Amniotic stem cell (primary cell): ENCODE measurements at places on chromosomes 3 and 15.

GRCh38 chr15:31278061-31278445 is 48.6 kb upstream of the KLF13 start:
- DNase-seq, result no peak

GRCh38 chr3:126865736-126866135 is 117.2 kb upstream of the PLXNA1 start:
- DNase-seq, result no peak

- DNase-seq, result no peak
Measured at GRCh38 chr3:170806676-170807075, 63.3 kb downstream of the RPL22L1 start.

DNA sequence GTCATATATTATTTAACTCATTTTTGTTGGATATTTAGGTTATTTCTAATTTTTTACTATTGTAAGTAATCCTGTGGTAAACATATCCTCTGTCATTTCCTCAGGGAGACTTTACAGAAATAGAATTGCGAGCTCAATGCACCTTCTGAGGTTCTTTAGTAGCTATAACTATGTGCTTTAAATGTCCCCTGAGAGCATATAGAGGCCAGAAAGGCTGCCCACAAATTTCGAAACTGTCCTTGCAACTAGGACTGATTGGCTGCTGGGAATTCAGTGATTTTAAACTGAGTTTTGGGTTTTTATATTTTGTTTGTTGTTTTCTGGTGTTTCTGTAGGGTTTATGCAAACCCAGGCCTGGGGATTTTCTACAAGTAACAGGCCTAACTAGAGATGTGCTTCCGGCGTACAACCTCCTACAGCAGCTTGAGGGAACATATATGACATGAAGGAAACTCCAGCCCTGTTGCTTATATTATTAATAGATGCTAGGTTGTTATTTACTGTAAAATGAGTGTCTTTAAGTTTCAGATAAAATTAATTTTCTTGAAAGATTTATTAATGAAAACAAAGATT is 29.1 kb upstream of the P4HTM start:
- no peak for DNase-seq

DNA sequence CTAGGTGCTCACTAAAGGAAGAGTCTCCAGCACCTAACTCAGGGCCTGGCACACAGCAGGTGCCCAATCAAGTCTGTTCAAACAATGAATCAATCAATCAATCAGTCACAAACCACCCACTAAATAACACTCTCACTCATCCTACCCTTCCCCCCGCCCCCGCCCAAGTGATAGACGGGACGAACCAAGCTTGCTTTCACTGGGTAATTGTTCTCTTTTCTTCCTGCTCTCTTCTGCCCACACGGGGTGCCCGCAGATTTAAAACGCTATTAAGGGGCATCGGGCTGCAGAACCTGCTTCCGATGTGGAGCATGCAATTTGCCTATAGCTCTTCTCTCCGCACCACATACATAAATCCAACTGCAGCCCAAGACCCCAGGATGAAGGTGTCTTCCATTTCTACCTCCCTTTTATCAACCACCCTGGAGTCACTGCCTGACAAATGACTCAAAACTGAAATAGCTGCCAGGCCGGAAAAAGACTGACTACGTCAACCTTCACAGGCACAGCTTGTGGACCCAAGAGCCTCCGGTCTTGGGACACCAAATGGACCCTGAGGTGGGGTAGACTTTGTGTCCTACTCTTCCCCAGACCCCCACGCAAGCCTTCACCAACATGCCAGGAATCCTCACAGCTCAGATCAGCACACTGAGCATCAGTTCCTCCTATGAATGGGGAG is 1.7 kb downstream of the KLHL25 start:
- no peak for DNase-seq

GRCh38 chr3:138369151-138369900 is 20.9 kb downstream of the MRAS start:
- DNase-seq, result no peak

GRCh38 chr3:38139652-38140051 is 1.2 kb downstream of the MYD88 start:
- no peak for DNase-seq
